ENCODE measurements at places on chromosomes 1 and 21.
A peak's percentile ranks its signal among the peaks of the same experiment; 100 is the strongest.

DNA sequence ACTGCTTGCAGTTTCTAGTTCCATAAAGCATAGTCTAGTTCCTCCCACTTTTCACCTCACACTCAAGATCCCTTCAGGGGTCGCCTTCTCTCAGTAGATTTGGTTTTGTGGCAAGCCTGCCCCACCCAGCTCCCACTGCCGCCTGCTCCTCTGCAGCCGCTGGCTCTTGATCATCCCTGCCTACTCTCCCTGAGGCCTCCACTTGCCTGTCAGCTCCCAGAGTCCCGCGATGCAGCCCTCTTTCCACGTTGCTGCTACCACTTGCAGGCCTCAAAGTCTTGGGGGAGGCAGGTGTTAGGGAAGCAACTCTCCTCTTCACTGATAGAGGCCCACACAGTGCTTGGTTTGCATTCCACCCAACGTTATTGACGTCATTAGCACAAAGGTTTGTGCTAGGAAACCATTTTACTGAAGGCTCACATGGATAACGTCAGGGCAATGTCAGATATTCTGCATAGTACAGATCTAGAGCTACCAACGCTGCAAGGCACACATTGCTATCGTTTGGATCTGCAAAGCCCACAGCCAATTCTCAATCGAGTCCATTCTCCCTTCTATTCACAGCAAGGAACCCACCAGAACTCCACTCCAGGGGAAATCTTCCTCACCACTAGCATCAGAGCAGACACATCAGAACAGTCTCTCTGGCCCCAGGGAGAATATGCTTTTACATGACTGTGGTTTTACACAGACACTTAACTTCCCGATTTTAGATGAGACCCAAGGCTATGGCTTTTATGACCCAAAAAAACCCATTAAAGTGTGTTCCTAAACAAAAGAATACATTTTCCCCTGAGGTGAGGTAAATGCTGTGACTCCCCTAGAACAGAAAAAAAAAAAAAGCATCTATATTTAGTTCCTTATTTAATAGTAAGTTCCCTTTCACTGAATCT is 519.5 kb upstream of the CAMK1G start:
- no peaks in the 10 kb centered on the region for H3K4me1 ChIP-seq
- H3K27me3 ChIP-seq = no peaks in the 10 kb centered on the region
- no peak overlapping the region for H3K4me3 ChIP-seq
- H3K27ac ChIP-seq = no peak overlapping the region
- DNase-seq = no peak

GRCh38 chr1:37434292-37435225 is 39.8 kb upstream of the ZC3H12A start:
- peak; percentile 64 for DNase-seq
- H3K36me3 ChIP-seq = no peaks in the 10 kb centered on the region
- no peaks in the 10 kb centered on the region for H3K4me1 ChIP-seq

DNA sequence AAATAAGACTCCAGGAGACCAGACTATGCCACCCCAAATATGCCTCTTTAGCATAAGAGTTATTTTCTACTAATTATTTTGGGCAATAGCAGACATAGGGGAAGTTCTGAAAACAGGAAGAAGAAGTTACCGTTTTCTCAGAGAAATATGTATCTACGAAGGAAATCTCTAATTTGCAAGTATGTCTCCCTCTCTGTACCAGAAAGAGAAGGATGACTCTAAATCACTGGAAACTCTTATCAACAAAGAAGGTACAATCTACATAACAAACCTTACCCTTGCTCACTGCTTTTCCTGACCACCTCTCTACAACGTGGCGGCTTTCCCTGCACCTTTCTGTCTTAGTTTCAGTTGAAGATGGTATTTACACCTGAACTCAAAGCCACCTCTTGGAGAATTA is 49.0 kb downstream of the OMA1 start:
- peaks cover 2% of the 10 kb centered on the region for H3K4me1 ChIP-seq
- H3K27me3 ChIP-seq = no peaks in the 10 kb centered on the region
- H3K36me3 ChIP-seq = no peaks in the 10 kb centered on the region
- no peak overlapping the region for H3K4me3 ChIP-seq
- no peak overlapping the region for H3K27ac ChIP-seq

DNA sequence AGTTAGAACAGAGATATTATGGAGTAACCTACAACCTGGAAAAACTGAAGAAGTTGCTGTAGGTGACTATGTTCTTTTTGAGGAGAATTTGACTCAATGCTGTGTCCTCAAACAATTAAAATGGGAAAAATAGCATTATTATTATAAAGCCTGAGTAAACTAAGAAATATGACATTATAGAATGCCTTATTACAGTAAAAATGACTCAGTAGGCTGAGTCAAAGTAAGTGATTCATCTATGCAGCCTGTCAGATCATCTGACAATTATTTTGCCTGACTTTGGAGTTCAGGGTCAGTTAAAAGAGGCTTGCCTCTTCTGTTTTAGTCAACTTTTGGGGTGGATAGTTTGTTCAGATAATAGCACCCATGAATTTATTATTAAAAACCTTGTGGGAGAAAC is 150.8 kb upstream of the PTGFR start:
- no peaks in the 10 kb centered on the region for H3K36me3 ChIP-seq
- no peaks in the 10 kb centered on the region for H3K4me1 ChIP-seq
- no peaks in the 10 kb centered on the region for H3K27me3 ChIP-seq
- H3K4me3 ChIP-seq = no peak overlapping the region
- DNase-seq = no peak

- no peak for DNase-seq
- H3K27me3 ChIP-seq = no peaks in the 10 kb centered on the region
- no peak overlapping the region for H3K4me3 ChIP-seq
- H3K4me1 ChIP-seq = peaks cover 2% of the 10 kb centered on the region
- no peak overlapping the region for H3K27ac ChIP-seq
These were observed 2.6 kb downstream of the TEDDM1 start for GRCh38 chr1:182397653-182398393.

DNA sequence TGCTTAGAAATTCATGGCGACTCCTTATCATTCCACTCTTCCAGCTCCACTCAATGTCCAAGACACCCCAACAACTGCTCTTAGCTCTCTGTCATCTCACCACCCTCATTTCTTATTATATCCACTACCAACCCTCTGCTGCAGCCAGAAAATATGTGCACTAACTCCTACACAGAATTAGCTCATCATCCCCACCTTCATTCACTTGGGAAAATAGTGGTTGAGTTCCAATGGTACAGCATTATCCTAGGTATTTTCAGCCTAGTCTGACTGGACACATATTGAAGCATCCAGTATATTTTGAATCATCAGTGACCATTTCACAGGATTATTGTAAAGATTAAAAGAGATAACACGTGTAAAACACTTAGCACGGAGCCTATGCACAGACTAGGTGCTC is 16.7 kb upstream of the VSIG8 start:
- no peak overlapping the region for H3K27ac ChIP-seq
- H3K4me3 ChIP-seq = no peak overlapping the region
- peaks cover 2% of the 10 kb centered on the region for H3K27me3 ChIP-seq
- H3K36me3 ChIP-seq = no peaks in the 10 kb centered on the region
- no peak for DNase-seq

DNA sequence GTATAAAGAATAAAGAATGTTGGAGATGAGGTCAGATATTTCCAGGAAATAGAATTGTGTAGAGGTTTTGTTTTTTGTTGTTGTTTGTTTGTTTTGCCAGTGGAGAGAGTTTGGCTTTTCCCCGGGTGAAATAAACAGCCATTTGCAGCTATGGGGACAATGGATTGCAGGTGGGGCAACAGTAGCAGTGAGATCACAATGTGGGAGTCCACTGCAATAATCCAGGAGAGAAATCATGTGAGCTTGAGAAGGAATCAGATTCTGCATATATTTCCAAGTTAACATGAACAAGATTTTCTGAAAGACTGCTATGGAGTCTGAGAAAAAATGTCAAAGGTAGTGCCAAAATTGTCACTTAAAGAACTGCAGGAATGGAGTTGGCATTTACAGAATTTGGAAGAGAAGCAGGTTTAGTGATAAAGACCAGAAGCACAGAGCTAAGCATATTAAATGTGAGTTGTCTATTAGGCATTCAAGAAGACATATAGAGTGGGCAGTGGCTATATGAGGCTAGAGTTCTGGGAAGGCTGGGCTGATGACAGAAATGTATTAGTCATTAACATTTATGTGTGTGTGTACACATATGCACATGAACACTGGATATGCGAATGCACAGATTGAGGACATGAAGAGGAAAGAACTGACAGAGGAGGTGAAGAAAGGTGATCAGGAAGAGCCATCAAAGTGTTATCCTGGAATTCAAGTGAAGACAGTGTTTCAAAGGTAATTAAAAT is 729.6 kb upstream of the PTBP2 start:
- no peaks in the 10 kb centered on the region for H3K36me3 ChIP-seq
- H3K27ac ChIP-seq = no peak overlapping the region
- DNase-seq = no peak
- no peaks in the 10 kb centered on the region for H3K4me1 ChIP-seq

DNA sequence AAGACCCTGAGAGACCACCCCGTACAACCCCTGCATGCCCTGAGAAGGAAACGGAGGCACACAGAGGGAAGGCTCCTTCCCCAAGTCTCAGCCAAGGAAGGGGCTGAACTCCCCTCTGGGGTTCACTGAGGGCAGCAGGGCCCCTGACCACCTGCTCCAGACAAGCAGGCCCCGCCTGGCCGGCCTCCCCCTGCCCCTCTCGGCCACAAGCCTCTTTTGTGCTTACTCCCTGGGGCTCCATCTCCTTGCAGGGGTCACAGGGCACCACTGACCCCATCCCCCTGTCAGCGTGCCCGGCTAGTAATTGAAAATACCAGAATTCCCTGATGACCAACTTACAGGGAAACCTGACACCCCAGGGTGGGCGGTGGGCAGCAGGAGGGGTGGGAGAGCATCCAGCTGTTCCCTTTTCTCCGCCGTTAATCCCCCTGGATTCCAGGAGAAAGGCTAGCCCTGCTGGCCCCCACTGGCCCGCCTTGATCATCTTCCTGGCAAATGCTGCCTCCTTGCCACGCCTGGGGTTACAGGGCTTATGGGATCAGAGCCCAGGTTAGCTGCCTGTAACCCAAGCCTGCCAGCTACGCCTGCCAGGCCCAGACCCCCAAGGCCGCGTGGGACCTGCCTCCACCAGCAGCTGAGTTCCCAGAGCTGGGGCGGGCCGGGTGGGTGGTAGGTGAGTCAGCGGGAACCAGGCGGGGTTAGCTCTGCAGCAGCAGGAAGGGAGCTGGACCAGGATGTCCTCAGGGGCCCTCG is 96.1 kb downstream of the LACTBL1 start:
- H3K27me3 ChIP-seq = no peaks in the 10 kb centered on the region
- no peaks in the 10 kb centered on the region for H3K36me3 ChIP-seq
- DNase-seq = no peak
- no peak overlapping the region for H3K27ac ChIP-seq
- H3K4me1 ChIP-seq = no peaks in the 10 kb centered on the region
- H3K4me3 ChIP-seq = no peak overlapping the region

DNA sequence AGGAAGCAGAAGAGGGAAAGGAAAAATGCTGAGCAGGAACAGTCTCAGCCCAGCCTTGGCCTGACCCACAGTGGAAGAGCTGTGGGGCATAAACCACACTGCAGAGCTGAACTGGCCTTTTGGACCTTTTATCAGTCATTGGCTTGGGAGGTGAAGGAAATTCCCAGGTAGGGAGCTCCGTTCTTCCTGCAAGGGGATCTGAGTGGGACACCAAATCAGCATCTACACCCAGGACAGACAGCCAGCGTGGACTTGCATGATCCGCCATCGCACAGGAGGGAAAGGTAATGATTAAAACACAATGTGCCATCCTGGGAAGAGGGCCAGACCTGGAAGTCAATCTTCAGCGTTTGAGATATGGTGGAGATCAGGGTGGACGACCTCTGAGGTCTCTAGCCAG is 1.2 kb upstream of the MTFR1L start:
- peaks cover 12% of the 10 kb centered on the region for H3K36me3 ChIP-seq
- peaks cover 14% of the 10 kb centered on the region for H3K4me1 ChIP-seq
- H3K27ac ChIP-seq = no peak overlapping the region
- no peak for DNase-seq
- H3K27me3 ChIP-seq = no peaks in the 10 kb centered on the region

DNA sequence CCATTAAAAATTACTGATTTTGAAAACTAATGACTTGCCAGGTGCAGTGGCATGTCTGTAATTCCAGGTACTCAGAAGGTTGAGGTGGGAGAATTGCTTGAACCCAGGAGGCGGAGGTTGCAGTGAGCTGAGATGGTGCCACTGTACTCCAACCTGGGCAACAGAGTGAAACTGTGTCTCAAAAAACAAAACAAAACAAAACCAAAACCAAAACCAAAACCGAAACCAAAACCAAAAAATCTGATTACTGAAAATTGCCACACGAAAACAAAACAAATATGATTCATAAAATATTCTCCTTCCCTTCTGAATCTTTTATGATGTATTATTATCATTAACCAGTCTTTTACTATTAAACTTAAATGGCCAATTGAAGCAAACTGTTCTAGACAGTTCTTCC is 74.1 kb downstream of the SERINC2 start:
- DNase-seq = no peak
- H3K4me1 ChIP-seq = no peaks in the 10 kb centered on the region
- no peaks in the 10 kb centered on the region for H3K36me3 ChIP-seq

DNA sequence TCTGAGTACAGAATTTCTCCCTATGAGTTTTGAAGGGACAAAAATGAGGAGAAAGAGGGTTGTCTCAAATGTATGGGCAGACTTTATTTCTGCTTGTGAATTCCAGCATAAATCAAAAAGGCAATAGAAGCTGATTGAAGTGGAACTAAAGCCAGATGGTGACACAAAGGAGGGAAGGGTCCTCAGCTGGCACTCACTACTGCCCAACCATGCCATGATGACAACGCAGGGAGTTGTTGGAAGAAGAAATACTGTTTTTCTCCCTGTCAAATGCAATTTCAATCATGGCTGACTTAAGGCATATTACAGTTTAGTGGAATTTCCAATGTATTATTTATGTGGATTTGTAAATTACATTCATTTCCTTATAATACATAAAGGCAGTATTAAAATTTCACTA is 805.8 kb downstream of the ADGRL2 start:
- no peak overlapping the region for H3K4me3 ChIP-seq
- H3K4me1 ChIP-seq = no peaks in the 10 kb centered on the region
- no peak overlapping the region for H3K27ac ChIP-seq
- DNase-seq = no peak
- H3K27me3 ChIP-seq = no peaks in the 10 kb centered on the region
- no peaks in the 10 kb centered on the region for H3K36me3 ChIP-seq

GRCh38 chr1:197781968-197782721 is 6.9 kb upstream of the DENND1B start:
- H3K4me1 ChIP-seq = peaks cover 5% of the 10 kb centered on the region
- no peak overlapping the region for H3K4me3 ChIP-seq
- no peak for DNase-seq
- H3K27me3 ChIP-seq = no peaks in the 10 kb centered on the region

- H3K27ac ChIP-seq = no peak overlapping the region
- H3K27me3 ChIP-seq = no peaks in the 10 kb centered on the region
- DNase-seq = no peak
- no peaks in the 10 kb centered on the region for H3K4me1 ChIP-seq
- H3K36me3 ChIP-seq = no peaks in the 10 kb centered on the region
- H3K4me3 ChIP-seq = no peak overlapping the region
These were observed 217.2 kb upstream of the IRF2BP2 start for GRCh38 chr1:234827181-234827580.

- DNase-seq = no peak
- H3K36me3 ChIP-seq = no peaks in the 10 kb centered on the region
- no peaks in the 10 kb centered on the region for H3K4me1 ChIP-seq
- H3K4me3 ChIP-seq = no peak overlapping the region
- no peak overlapping the region for H3K27ac ChIP-seq
- H3K27me3 ChIP-seq = no peaks in the 10 kb centered on the region
These were observed 1038.9 kb downstream of the BRINP3 start for GRCh38 chr1:189438808-189439207.

All from T-cell (primary cell).